ENCODE measurements at places on chromosomes 7 and 10. TPM values are rescaled to one million over a fixed set of nuclear protein-coding genes. Genes with fewer than 3 reads are reported as not detected.

GRCh38 chr7:31126976-31127375 lies 74.9 kb downstream of the ADCYAP1R1 start:
- no peaks in the 10 kb centered on the region for H3K36me3 ChIP-seq
- H3K4me3 ChIP-seq: no peak overlapping the region
- no peaks in the 10 kb centered on the region for H3K27me3 ChIP-seq
- no peak for DNase-seq
- no peak overlapping the region for H3K27ac ChIP-seq

DNA sequence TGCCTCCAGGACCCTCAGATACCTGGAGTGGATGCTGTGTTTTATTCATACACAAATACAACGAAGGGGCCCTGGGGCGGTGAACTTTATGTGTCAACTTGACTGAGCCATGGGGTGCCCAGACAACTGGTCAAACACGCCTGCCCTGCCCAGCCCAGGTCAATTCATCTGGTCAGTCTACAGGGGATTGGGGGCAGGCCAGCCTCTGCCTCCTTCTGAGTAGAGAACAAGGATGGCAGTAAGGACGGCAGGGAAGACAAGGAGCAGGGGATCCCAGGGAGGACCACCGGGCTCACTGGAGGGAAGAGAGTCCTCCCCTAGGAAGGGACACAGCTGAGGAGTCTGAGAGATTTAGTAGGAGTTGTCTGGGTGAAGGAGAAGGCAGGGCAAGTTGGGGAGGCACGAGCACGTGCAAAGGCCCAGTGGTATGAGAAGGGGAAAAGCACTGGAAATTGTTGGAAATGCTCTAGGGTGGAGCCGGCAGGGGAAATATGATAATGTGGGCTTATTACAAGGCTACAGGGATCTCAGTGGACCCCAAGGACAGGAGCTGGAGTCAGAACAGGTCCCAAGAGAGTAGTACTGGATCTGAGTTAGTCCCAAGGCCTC lies 63.4 kb downstream of the MYL10 start:
- H3K27ac ChIP-seq: no peak overlapping the region
- DNase-seq: no peak
- H3K4me1 ChIP-seq: no peaks in the 10 kb centered on the region
- no peak overlapping the region for H3K4me3 ChIP-seq

The SAP25 gene
- 7.5 TPM for total RNA-seq

DNA sequence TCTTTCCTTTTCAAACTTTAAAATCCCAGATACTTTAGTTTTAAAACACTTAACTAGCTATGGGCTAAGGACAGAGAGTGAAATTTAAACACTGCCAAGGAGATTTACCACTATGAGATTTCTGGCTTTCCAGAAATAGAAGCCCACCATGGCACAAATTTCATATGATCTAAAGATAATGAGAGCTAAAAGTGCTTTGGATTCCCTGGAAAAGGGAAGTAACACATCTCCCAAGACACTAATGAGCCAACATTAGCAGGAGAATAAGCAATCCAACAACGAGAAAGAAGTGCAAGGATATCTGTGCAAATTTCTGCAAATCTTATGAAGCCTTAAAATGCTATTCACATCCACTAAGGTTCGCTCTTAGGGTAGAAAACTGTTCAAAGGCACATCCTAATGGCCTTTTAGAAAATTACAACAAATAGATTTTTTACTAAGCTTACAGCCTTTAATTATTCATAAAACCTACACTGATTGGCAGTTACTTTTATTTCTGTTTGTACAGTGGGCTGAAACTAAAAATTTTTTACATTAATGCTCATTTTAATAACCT lies 100.3 kb downstream of the RAPGEF5 start:
- H3K36me3 ChIP-seq: no peaks in the 10 kb centered on the region
- no peak overlapping the region for H3K27ac ChIP-seq
- no peaks in the 10 kb centered on the region for H3K27me3 ChIP-seq
- no peak overlapping the region for H3K4me3 ChIP-seq
- DNase-seq: no peak

GRCh38 chr10:15461353-15462108 lies 90.4 kb upstream of the FAM171A1 start:
- peak overlapping the region; percentile 88 for H3K27ac ChIP-seq
- H3K27me3 ChIP-seq: no peaks in the 10 kb centered on the region
- no peak overlapping the region for H3K4me3 ChIP-seq
- H3K4me1 ChIP-seq: peaks cover 12% of the 10 kb centered on the region
- DNase-seq: no peak

DNA sequence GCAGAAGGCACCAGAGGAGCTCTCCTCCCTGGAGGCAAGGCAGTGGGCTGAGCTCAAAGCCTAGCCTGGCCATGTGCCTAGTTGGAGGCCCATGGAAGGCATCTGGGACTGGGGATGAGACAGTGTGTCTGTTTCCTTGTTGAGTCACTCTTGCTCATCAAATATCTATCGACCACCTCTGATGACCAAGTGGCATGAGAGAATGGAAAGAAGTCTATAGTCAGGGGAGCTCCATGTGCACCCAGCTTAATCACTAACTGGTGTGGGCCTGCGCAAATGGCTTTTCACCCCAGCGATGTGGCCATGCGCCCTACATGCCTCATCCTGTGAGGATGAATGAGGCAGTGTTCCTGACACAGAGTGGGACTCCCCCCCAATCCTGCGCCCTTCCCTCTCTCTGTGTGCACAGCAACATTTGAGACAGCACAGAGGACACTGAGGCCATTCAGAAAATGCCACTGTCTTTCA lies 229.9 kb downstream of the RPS24 start:
- no peak overlapping the region for H3K27ac ChIP-seq
- H3K4me3 ChIP-seq: no peak overlapping the region
- no peak for DNase-seq
- H3K36me3 ChIP-seq: no peaks in the 10 kb centered on the region
- H3K27me3 ChIP-seq: no peaks in the 10 kb centered on the region

GRCh38 chr7:150384406-150385301 lies 5.5 kb downstream of the ZNF775 start:
- no peaks in the 10 kb centered on the region for H3K4me1 ChIP-seq
- no peak for DNase-seq
- no peak overlapping the region for H3K4me3 ChIP-seq
- H3K36me3 ChIP-seq: no peaks in the 10 kb centered on the region
- no peaks in the 10 kb centered on the region for H3K27me3 ChIP-seq
- H3K27ac ChIP-seq: no peak overlapping the region

DNA sequence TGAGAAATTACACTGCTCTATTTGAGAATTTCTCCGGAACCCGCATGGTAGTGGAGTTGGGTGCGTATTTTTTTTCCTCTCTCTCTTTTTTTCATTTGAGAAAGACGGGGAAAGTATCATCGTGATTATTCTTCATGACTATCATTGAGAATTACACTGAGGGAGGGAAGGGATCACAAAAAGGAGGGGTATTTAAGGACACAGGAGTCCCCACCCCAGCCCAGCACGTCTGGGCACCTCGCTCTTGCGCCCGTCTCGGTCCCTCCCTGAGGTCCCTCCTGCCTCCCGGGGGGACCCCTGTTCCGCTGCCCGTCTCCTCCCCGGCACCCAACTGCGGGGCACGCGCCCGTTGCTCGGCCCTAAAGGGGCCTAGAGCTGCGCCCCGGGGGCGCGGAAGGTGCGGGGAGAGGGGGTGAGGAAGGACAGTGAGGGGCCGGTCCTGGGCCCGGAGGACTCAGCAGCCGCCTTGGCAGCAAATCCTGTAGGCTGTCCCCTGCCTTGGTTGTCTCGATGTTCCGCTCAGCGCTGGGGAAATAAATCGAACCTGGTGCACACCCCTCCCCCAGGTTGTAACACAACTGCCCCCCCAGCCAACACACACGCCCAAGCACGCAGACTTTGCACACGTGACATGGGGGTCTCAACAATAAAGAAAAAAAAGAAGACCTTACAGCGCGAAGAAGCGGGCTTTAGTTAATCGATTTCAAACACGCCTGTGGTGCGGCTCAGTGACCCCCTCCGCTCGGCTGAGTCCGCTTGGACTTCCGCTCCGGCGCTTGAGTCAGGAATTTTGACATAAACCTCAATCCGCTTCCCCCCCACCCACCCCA lies 18.6 kb upstream of the GATA3 start:
- H3K36me3 ChIP-seq: no peaks in the 10 kb centered on the region
- no peak overlapping the region for H3K27ac ChIP-seq
- no peak overlapping the region for H3K4me3 ChIP-seq
- DNase-seq: no peak
- peaks cover 2% of the 10 kb centered on the region for H3K27me3 ChIP-seq
- H3K4me1 ChIP-seq: no peaks in the 10 kb centered on the region

DNA sequence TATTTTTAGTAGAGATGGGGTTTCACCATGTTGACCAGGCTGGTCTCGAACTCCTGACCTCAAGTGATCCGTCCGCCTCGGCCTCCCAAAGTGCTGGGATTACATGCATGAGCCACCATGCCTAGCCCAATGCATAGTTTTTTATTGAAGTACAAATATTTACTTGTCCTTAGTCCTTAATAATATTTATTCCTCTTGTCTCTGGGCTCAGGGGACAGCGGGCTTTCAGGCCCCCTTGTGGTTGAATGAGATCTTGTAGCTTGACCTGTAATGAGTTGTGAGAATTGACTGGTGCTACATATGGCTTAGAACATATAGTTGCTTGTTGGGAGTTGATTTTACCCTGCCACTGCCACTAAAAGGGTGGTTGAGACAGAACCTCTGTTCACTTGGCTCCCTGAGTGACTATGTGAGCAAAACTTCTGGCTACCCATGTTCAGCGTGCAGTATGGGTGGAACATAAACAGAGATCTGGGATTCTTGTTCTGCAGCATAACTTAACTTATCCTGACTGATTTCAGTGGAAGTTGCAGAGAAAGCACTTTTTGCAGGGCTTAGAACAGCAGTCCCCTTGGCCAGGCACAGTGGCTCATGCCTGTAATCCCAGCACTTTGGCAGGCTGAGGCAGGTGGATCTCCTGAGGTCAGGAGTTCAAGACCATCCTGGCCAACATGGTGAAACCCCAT lies 14.9 kb downstream of the CCL26 start:
- no peak overlapping the region for H3K4me3 ChIP-seq
- no peak for DNase-seq
- H3K27me3 ChIP-seq: no peaks in the 10 kb centered on the region

GRCh38 chr7:141533149-141533949 lies 17.9 kb upstream of the AGK start:
- H3K27ac ChIP-seq: no peak overlapping the region
- H3K4me3 ChIP-seq: no peak overlapping the region
- no peaks in the 10 kb centered on the region for H3K36me3 ChIP-seq
- no peak for DNase-seq

DNA sequence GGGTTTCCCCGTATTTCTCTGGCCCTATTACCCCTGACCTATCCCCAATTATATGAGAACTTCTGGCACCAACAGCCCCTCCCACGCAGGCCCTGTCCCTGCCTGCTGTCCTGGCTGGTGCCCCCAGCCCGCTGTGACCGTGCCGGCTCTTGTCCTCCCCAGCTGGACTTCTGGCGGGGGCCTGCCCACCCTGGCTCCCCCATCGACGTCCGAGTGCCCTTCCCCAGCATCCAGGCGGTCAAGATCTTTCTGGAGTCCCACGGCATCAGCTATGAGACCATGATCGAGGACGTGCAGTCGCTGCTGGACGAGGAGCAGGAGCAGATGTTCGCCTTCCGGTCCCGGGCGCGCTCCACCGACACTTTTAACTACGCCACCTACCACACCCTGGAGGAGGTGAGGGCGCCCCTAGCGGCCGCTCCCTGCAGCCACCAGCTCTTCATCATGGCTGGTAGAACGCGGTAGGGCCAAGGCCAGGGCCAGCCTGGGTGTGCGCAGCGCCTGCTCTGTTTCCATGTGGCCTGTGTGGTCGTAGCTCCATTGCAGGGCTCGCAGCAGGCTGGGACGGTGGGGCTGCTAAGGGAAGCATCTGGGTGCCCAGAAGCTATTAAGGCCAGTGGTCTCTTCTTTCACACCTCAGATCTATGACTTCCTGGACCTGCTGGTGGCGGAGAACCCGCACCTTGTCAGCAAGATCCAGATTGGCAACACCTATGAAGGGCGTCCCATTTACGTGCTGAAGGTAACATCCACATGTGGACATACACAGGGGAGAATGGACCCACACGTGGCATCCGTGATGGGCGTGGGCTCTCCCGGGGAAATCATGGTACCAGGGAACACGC lies 1.4 kb downstream of the CPA1 start:
- H3K27ac ChIP-seq: no peak overlapping the region
- H3K36me3 ChIP-seq: no peaks in the 10 kb centered on the region
- no peaks in the 10 kb centered on the region for H3K27me3 ChIP-seq

DNA sequence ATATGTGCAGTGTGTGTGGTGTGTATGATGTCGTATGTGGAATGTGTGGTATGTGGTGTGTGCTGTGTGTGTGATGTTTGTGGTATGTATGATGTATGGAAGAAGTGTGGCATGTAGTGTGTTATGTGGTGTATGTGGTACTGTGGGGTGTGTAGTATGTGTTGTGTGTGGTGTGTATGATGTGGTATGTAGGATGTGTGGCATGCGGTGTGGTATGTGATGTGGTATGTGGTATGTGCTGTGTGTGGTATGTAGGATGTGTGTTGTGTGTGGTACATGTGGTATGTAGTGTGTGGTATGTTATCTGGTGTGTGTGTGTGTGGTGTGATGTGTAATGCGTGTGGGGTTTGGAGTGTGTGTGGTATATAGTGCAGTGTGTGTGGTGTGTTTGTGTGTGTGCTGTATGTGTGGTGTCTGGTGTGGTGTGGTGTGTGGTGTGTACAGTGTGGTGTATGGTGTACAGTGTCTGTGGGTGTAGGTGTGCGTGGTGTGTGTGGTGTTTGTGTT lies 129.6 kb downstream of the ATP6V0E2 start:
- H3K27me3 ChIP-seq: no peaks in the 10 kb centered on the region
- no peaks in the 10 kb centered on the region for H3K4me1 ChIP-seq
- H3K27ac ChIP-seq: no peak overlapping the region
- DNase-seq: no peak
- no peaks in the 10 kb centered on the region for H3K36me3 ChIP-seq

GRCh38 chr7:39702133-39702532 lies 78.8 kb downstream of the RALA start:
- H3K27ac ChIP-seq: no peak overlapping the region
- peaks cover 3% of the 10 kb centered on the region for H3K36me3 ChIP-seq
- H3K4me3 ChIP-seq: no peak overlapping the region
- DNase-seq: no peak

DNA sequence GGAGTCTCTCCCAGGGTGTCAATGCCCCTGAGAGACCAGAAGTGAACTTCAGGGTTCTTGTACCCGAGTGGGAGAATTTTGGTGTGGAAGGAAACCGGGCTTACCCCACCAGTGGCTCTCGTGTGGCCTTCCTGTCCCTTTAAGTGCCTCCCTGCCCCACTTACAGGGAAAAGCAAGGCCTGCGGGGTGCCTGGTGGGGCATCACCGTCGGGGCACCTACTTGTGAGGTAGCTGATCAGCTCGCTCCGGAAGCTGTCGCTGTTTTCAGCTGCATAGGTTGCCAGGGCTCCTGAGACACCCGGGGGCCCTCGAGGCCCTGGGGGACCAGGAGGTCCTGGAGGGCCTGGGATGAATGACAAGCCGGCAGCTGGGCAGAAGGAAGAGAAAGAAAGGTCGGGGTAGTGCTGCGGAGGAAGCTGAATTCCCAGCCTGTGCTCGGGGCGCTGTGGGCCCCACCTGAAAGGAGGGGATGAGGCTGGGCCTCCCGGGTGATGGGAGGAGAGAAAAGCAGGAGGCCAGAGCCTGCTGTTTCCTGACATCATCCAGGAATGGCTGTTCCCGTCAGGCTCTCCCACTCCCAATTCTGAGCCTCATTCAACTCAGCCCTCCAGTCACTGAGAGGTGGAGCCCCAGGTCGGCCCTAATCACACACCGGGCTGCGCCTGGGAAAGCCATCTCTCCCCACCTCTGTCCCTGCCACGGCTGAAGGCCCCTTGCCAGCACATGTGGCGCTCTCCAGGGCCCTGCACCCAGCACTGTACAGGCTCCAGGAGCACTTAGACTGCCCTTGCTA lies 51.1 kb downstream of the COL17A1 start:
- H3K27me3 ChIP-seq: no peaks in the 10 kb centered on the region
- no peak for DNase-seq
- H3K4me3 ChIP-seq: no peak overlapping the region
- H3K4me1 ChIP-seq: no peaks in the 10 kb centered on the region
- no peak overlapping the region for H3K27ac ChIP-seq
